ENCODE measurements at places on chromosomes 6 and 20.

DNA sequence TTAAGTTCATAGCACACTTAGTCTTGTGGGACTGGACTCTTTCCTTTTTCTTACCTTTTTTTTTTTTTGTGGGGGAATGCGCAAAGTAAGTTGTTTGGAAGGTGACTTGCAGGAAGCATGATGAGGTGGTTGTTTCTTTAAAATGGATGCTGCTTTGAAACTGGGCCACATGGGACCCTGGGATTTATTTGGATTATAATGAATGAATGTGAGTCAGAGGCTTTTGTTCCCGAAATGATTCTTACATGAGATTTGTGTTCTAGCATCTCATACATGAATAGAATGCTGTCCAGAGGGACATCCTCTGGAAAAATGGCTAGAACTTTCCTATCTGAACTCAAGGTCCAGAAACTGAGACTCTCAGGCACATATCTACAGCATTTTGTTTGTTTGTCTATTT lies 236.6 kb upstream of the RNF24 start:
- DNase-seq, result no peak

DNA sequence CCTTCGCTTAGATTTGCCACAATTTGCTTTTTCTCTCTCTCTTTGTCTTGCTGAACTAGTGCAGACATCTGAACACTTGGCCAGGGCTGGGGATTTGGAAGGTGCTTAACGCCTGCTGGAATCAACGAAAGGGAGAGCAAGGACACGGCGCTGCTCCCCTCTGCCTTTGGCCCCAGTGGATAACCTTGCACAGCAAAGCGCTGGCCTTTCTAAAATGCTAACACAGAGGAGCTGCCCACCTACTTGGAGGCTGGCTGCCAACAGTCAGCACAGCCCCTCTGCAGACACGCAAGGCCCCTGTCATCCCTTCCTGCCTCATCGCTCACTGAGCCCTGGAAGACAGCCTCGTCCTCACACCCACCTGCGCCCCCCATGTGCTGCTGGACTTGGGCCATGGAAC lies 37.5 kb downstream of the C20orf203 start:
- no peak for DNase-seq

- DNase-seq, result no peak
Observed at GRCh38 chr20:47814632-47815415, 29.5 kb upstream of the SULF2 start.

GRCh38 chr6:127462376-127462775 lies 3.2 kb upstream of the KIAA0408 start:
- no peak for DNase-seq

GRCh38 chr20:36950414-36951197 lies 902 bp downstream of the SAMHD1 start:
- DNase-seq, result peak; percentile 25

GRCh38 chr6:169490830-169491229 lies 211.0 kb downstream of the WDR27 start:
- no peak for DNase-seq

DNA sequence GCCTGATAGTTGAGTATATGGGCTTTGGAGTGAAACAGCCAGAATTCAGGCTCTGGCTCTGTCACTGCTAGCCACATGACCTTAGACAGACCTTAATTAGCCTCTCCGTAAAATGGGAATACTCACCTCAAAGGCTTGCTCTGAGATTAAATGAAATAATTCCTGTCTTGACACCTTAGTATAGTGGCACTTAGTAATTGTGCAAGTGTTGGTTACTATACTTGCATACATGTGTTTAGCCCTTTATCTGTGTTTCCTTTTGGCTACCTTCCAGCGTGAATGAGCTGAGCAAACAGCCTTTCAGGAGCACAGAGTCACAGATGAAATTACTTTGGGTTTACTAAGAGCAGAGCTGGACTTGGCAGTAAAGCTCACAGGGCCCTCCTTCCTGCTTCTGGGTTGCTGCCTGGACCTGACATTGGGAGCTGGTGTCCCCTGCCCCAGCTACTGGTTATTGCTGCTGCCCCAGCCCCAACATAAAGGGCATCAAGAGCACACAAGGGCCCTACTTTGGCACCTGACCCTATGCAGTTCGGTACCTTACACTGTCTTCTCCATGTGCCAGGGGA lies 32.8 kb downstream of the CD164 start:
- no peak for DNase-seq

DNA sequence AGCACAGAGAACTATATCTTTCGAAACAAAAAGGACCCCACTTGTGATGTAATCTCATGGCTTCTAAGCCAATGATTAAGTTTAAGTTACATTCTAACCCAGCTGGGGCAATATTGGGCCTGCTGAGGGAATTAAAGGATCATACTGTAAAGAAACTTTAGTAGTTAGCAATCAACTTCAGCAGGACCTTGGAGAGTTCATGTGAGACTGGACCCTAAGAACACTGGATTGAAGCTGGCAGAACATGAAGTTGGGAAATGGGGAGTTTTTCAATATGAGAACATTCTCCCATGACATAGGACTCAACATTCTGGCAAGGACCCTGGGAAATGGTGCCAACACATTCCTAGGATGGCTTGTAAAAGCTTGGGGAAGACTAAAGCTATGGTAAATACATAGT lies 516.2 kb downstream of the PKHD1 start:
- no peak for DNase-seq

DNA sequence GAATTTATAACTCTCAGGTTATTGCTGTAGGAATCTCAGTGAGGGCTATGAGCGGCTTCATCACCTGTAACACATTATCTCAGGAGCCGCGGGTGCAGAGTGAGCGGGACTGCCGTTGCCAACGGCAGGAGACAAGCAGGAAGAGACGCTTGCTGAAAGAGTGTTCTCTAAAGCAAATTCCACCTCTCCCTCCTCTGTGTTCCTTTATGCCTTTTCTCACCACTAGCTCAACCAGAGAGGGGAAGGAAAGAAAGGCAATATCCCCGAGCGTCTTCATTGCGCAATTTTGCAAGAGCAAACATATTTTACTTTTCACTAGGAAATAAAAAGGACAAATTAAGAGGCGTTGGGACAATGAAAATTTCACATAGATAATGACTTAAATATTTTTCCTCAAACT lies 185.2 kb upstream of the EXOC2 start:
- DNase-seq, result no peak

DNA sequence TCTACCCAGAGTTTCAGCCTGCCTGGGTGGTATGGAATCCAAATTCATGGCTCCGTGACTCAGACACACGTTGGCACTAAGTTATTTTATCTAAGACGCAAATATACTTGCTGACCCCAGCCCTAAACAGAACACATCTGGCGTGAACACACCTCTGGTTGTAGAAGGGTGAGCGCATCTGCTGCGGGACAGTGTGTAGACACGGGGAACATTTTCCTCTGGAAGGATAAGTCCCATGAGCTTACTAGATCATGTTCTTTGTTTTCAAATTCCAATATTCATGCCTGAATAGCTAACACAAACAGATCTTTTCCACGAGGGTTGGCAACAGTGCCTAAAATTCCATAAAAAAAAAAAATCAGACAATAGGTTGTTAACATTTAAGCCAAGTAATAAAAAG lies 87.8 kb downstream of the TMEM170B start:
- DNase-seq, result no peak

DNA sequence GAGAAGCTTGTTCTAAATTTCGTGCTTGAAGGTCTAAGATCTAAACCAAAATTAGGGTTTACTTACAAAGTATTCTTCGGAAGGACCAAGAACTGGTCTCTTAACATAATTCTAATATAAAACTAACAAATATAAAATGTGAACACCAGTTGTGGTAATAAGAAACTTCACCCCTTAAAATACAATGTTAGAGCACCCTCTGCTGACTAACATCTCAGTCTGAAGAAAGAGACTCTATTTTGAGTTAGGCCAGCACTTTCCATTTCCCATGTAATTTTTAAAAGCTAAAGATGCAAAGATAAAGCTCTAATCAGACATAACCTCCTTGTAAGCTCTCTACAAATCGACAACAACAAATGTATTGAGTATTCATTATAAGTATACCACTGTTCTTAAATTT lies 24.6 kb downstream of the ATG5 start:
- no peak for DNase-seq

- DNase-seq, result no peak
Observed at GRCh38 chr20:60634491-60635172, 617.4 kb upstream of the CDH4 start.

- no peak for DNase-seq
Observed at GRCh38 chr6:124769811-124770544, 192.3 kb upstream of the RNF217 start.

- DNase-seq, result peak; percentile 5
Observed at GRCh38 chr6:40788661-40789655, 201.8 kb upstream of the LRFN2 start.

- no peak for DNase-seq
Observed at GRCh38 chr6:8844968-8845367, 409.6 kb upstream of the SLC35B3 start.

GRCh38 chr6:109308018-109308492 lies 74.2 kb downstream of the CD164 start:
- no peak for DNase-seq

DNA sequence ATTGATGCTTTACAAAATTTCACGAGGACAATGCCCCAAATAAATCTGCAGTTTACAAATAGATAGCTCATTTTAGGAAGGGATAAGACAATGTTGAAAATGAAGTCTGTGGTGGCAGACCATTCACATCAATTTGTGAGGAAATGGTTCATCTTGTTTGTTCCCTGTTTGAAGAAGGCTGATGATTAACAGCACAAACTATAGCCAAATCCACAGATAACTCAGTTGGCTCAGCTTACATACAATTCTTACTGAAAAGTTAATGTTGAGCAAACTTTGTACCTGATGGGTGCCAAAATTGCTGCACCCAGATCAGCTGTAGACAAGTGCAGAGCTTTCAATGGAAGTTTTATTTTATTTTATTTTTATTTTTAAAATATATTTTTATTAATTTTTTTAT lies 763.9 kb downstream of the DOK5 start:
- DNase-seq, result no peak
